ENCODE measurements at places on chromosomes 2 and 18.

GRCh38 chr2:98601532-98602132 lies 6.7 kb downstream of the COA5 start:
- no peak for DNase-seq

DNA sequence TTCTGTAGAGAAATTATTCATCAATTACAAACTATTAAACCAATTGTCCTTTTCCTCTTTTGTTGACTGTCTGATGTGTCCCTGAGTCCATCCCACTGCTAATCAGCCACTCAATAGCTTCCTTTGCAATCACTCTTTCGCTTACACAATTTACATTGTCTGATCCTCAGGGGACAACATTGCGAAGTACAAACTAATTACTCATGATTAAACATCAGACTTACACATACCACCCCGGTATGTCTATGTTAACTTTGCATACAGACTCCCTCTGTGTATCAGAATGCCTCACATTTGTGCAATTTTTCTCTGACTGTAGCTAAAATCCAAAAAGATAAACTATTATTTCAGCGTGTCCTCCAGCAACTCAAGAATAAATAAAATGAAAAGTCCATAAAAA lies 264.4 kb upstream of the REV1 start:
- no peak for DNase-seq

GRCh38 chr2:231713730-231714638 lies 5.7 kb downstream of the PTMA start:
- DNase-seq: peak; percentile 88

DNA sequence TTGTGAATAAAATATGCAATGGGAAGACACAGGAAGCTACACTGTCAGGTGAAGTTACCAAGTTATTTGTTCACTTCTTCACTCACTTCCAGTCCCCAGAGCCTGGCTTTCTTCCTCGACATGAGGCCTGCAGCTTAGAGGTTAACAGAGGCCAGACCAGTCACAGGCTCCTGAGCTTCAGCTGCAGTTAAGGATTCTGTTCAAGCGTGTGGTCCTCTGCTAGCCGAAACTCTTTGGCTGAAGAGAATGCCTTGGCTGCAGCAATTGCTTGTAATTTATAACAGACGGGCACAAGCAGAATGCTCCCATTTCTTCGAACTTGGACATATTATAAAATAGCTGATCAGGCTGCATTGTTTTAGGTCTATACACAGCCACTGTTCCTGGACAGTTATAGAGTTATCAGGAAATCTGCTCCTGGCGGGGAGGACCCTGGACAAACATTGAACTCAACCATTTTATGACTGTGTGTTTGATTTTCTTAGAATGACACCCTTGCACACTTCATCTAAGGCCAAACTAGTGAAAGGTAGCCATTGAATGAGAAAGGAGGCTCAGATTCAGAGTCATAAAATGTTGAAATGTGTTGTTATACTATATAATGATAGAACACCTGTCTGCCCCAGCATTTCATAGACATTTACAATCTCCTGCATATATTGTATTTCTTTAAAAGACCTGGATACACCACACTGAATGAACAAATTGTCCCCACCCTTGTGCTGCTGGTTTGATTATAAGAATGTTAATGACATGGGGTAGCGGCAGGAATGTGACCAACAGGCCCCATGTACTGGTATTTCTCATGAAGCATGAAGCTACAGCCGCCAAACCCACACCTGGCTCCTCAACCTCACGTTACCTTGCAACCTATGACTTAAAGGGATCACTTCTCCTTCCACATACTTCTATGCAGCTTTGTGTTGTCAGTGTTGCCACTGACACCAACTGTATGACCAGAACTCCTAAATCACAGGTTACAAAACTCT lies 153.6 kb downstream of the TDRD15 start:
- no peak for DNase-seq

- no peak for DNase-seq
These were observed 27.8 kb upstream of the XDH start for GRCh38 chr2:31442376-31442775.

All from stimulated activated CD8-positive, alpha-beta memory T cell treated with anti-CD3 and anti-CD28 coated beads, Interleukin-15, amount 100 ng/mL, for 1 hour (primary cell).